Activated CD4-positive, alpha-beta memory T cell treated with anti-CD3 and anti-CD28 coated beads for 36 hours (primary cell): ENCODE measurements at places on chromosomes 2 and 18.

DNA sequence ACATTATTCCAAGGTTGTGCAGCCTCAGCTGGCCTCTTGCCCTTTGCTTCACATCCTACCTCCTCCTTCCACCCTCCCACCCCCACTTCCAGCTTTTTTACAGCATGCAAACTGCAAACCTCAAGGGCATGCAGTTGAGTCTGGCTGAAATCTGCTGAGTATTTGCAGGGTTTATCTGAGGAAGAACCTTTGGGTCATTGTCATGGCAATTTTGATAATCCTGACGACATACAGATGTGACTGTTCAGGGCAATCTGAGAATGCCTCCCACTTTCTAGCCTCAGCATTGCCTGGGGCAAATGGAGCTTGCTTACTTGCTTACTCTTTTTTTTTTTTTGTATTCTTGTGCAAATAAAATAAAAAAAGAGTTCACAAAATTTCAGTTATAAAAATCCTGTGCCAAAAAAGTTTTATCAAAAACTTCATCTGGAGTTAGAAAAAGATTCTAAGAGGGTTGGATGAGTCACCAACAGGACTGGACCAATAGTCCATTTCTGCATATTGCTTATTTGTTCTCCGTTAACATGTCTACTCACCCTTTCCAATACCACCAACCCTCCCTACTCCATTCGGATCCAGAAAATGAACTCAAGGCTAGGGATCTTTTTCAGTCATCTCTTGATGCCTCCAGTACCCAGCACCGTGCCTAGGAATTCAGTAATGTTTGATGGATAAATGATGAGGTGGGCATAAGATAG, 23.6 kb upstream of the LHCGR start:
- DNase-seq, result no peak

DNA sequence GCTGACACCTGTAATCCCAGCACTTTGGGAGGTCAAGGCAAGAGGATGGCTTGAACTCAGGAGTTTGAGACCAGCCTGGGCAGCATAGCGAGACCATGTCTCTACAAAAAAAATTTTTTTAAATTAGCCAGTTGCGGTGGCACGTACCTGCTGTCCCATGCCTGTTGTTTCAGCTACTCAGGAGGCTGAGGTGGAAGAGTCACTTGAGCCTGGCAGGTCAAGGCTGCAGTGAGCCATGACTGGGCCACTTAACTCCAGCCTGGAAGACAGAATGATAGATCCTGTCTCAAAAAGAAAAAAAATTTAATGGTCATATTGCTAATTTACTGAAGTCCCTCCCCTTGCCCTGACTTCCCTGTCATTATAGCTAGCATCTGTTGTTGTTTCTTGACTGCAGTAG, 112.6 kb downstream of the ARHGAP28 start:
- no peak for DNase-seq

- no peak for DNase-seq
Observed at GRCh38 chr2:226581661-226582060, 218.0 kb downstream of the IRS1 start.

GRCh38 chr18:56565551-56566345, 72.6 kb downstream of the TXNL1 start:
- DNase-seq, result no peak

GRCh38 chr2:55932843-55933242, 9.3 kb upstream of the EFEMP1 start:
- DNase-seq, result no peak

DNA sequence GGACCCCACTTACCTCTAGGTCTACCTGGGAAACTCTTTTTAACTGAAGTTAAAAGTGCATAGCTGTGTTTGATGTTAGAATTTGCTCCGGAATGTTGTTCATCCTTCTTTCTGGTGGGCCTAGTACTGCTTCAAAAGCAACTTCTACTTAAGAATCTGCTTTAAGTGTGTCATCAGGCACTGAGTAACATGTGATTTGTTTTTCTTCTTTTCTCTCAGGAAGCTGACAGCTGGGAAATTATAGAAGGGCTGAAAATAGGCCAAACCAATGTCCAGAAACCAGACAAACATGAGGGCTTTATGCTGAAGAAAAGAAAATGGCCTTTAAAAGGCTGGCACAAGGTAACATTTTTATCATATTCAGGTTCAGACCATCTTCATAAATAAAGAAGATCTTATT, 122.9 kb downstream of the PRKRA start:
- DNase-seq, result no peak

DNA sequence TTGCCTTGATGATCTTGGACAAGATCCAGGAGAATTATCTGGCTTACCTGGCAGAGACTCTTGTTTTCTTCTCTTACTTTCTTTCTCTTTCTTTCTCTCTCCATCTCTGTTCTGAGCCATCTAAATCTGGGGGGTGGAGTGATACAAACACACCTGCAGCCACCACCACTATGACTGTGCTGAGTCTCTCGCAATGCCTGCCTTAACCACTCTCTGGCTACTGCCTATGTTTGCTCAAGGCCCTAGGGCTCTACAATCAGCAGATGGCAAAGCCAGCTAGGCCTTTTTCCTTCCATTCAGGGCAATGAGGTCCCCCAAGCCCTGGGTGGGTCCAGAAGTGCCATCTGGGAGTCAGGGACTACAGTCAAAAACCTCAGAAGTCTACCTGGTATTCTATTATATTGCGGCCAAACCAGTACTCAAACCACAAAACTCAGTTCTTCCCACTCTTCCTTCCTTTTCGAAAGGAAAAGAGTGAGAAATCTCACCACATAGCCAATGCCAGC, 978.9 kb upstream of the NXPH2 start:
- DNase-seq, result no peak

DNA sequence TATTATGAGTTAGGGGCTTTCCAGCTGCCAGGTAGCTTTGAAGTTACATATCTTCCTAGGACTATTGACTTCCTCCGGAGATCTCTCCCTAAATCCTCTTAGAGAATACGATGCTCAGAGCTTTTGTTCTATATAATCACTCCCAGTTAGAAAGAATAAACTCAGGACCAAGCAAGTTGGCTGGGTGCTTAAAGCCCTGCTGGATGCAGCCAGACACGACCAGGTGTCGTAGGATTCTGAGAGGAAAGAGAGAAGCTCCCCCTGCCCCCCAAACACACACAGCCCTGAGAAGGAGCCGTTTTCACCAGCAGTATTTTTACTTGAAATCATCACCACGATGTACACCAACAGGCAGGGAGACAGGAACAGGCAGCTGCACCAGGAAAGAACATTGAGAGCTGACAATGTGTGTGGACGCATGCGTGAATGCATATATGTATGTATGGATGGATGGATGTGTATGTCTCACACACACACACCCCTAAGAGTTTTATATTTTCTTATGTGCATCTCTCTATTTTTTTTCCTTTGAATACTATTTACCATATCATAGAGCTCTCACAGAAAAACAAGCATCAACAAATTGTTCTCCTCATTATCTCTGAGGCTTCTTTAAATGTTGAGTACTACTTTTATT, 382.6 kb downstream of the EPHA4 start:
- no peak for DNase-seq

DNA sequence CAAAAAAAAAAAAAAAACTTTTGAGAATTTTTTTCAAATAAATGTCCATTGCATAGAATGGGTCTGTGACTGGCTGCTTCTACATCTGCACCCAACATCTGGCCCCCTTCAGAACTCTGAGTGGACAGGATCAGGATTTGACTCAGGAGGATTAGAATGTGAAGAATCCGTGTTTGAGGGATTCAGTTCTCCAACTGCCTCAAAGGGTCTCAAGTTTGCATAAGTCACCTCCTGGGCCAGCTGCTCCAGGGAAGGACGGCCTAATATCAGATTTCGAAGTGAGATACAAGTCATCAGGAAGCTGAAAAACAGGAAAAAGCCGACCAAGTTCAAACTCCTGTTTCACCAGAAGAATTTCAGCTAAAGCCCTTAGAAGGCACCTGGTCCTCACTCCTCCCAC, 10.9 kb downstream of the MAT2A start:
- no peak for DNase-seq
